ENCODE measurements at places on chromosomes 6 and 20. TPM values are rescaled to one million over a fixed set of nuclear protein-coding genes. Genes with fewer than 3 reads are reported as not detected.

TAF11 gene
- total RNA-seq: 18.9 TPM

UBE2C gene
- total RNA-seq: 1.6 TPM

PGC gene
- not detected for total RNA-seq

NCR2 gene
- not detected for total RNA-seq

CEP43 gene
- total RNA-seq: 12.9 TPM

NEDD9 gene
- 17.1 TPM for total RNA-seq

MRPL14 gene
- total RNA-seq: 52.8 TPM

SSTR4 gene
- total RNA-seq: not detected

SALL4 gene
- 0.15 TPM for total RNA-seq

MYL9 gene
- total RNA-seq: 5.6 TPM

ARMC2 gene
- 1.9 TPM for total RNA-seq

LY6G6F gene
- not detected for total RNA-seq

VNN1 gene
- total RNA-seq: 0.12 TPM

TSHZ2 gene
- total RNA-seq: 15.3 TPM

BMP7 gene
- total RNA-seq: under 0.01 TPM

KCNQ5 gene
- total RNA-seq: 0.82 TPM

SLC22A2 gene
- not detected for total RNA-seq

FGD2 gene
- not detected for total RNA-seq

SLC22A7 gene
- total RNA-seq: not detected

RIPOR2 gene
- total RNA-seq: 0.23 TPM

MACROD2 gene
- 0.38 TPM for total RNA-seq

VIP gene
- not detected for total RNA-seq

MOG gene
- not detected for total RNA-seq

ZFP57 gene
- not detected for total RNA-seq
